ENCODE measurements at places on chromosomes 12 and 14.

- DNase-seq: no peak
These were observed 156.5 kb upstream of the PLEKHG7 start for GRCh38 chr12:92546259-92546634.

- no peak for DNase-seq
These were observed 77.5 kb upstream of the ATF1 start for GRCh38 chr12:50686406-50686805.

DNA sequence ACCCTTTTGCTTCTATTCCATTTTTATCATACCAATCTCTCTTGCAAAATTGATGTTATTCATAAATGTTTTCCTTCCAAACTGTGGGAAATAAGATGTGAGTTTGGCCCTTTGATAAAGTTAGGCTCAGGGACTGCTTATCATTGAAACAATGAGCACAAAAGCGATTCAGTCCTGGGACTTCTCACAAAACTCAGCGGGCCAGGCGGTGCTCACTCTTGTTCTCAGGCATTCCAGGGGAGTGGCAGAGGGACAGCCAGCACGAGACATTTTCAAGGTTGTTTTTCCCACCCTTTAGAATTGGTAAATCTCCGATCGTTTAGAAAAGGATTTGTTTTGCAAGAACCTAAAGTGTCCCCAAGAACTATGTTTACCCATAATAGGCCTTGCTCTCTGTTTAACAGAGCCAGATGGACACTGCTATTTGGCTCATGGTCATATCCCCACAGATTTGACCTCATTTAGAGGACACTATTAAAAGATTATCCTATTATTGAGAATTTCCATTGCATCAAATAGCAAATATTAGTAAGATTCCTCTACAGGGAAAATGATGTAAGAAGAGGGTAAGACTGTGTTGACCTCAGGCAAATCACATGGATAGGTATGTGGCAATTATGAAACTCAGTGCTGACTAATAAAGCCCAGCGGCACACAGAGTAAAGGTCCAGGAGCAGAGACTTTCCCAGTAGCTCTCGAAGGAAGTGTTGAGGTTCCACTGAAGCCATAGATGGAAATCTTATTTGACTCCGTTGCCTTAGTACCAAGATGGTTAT, 102.7 kb upstream of the USP44 start:
- DNase-seq: no peak

- no peak for DNase-seq
These were observed 4.9 kb upstream of the GPR132 start for GRCh38 chr14:105069871-105070759.

GRCh38 chr12:2297658-2298057, 244.9 kb downstream of the CACNA1C start:
- DNase-seq: no peak

DNA sequence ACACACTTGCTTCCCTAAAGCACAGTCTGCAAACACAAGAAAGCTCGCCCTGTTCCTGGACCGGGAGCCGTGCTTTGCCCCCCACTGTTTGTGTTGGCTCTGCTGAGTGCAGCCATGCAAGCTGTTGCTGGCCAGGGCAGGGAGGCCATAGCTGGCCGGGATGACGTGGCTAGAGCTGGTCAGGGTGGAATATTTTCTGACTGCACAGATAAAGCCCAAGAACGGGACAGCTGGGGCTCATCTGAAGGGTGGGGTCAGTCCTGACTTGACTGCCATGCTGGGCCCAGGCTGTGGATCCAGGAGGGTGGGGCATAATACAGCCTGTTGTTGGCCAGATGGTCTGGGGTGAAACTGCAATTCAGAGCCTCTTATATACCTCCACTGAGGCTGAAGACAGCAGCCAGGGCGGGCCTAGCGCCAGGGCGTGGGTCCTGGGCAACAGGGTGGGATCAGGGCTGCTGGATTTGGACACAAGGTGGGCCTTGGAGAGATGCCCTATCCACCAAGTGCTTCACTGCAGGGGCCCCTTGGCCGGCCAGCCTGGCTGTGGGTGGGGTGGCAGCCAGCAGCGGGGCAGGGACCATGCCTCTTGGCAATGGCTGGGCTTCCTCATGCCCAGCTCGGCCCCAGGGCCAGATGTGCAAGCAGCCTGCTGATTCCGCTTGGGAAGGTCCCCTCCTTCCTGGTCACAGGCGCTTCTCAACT, 14.8 kb downstream of the KMT5A start:
- DNase-seq: peak; percentile 52

- DNase-seq: peak; percentile 92
These were observed 110.6 kb downstream of the CACNA1C start for GRCh38 chr12:2163177-2163941.

- no peak for DNase-seq
These were observed 15.7 kb downstream of the NUBPL start for GRCh38 chr14:31576949-31577348.

DNA sequence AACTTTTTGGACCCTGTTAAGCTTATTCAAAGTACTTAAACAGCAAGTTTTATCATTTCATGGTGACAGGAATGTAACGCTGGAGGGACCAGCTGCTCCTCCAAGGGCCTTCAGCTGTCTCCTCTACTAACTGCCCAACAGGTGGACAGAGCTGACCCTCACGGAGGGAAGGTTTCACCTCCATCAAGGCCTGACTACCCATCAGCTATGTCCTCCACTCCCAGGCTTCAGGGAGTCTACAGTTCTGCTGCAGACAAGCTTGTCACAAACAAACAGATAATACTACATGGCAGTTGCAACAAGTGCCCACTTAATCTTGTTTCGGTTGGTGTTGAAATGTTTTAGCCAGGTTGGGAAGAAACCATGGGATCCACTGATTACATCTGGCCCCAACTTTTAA, 175.1 kb downstream of the TTC7B start:
- DNase-seq: no peak

DNA sequence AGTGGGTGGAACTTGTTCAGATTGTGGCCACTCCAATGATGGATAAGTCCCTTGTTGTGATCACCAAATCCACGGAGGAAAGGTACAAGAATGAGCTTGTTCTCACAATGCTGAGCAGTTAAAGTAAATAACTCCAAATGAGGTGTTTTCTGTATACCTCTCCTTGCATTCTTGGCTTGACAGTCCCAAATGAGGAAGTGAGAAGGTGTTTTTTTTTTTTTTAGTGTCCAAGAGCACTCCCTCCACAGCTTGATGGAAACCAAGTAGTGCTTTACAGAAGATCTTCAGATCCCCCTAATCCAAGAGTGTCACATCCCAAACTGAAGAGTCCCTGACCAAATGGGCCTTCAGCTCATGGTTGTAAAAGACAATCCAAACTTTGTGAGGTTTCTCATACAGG, 153.6 kb downstream of the ATP23 start:
- no peak for DNase-seq

- no peak for DNase-seq
These were observed 375 bp downstream of the AJUBA start for GRCh38 chr14:22981876-22982476.

- DNase-seq: no peak
These were observed 550.8 kb upstream of the TMEM132C start for GRCh38 chr12:127716166-127716565.

- DNase-seq: no peak
These were observed 102.7 kb downstream of the TMEM30B start for GRCh38 chr14:61178226-61179060.
